Activated B cell treated with CpG ODN at 0.5 μM for 24 hours (primary cell): ENCODE measurements at places on chromosomes 6 and 20. TPM values are rescaled to one million over a fixed set of nuclear protein-coding genes. Genes with fewer than 3 reads are reported as not detected.

The RBM24 gene
- total RNA-seq: not detected in 2 replicates

The EPPIN gene
- total RNA-seq: not detected in 2 replicates

The FRS3 gene
- total RNA-seq: 6.5 and 6.7 TPM in 2 replicates

The KIAA0408 gene
- total RNA-seq: 0.34 and 0.80 TPM in 2 replicates

The MICB gene
- total RNA-seq: 17.2 and 17.6 TPM in 2 replicates

- DNase-seq: no peak
Measured at GRCh38 chr6:32369660-32370059, 2.0 kb downstream of the TSBP1 start.

- no peak for DNase-seq
Measured at GRCh38 chr6:35166116-35166515, 25.0 kb upstream of the TCP11 start.

DNA sequence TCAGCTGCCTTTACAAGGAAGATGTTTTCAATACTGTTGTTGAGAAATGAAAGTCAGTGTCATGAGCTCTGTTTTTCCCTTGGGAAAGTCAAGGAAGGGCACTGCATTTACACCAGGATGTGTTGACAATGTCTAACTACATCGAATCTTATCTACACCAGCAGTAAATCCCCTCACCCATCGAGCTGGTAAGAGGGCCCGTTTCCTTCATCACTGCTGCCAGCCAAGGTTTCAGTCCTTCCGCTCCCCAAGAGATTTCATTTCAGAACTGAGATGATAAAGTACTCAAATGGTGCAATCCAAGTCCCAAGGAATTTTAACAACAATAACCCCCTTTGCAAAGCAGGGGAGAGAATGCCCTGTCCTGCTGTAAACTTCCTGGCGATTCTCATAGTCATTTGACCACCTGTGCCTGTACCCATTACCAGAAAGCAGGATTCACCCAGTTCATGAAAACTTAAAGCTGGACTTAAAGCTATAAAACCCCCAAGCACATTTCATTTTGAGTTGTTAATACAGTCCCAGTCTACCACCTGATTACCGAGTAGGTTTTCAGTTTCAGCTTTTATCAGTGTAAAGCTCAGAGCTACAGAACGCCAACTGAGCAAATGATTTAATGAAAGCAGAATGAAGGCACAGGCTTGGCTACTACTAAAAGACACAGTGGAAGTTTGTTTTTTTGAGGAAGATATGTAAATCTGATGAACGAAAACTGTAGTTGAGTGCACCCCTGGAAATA lies 122.5 kb upstream of the TAB2 start:
- no peak for DNase-seq

DNA sequence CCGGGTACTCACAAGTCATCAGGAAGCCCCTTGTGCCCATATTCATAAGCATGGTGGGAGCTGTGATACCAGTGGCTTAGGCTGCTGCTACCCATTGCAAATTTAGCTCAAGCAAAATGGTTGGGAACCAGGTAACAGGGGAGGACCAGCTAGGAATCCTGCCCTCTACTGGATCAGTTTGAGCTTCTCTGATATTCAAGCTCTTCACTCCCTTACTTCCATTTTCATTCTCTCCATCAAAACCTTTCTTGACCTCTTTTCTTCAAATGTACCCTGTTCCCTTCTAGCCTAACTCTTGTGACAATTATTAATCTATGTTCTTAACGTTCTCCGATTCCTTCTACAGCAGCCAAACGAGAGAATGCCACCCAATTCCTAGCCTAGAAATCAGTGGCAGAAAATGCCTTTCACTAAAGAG lies 9.7 kb downstream of the NOL7 start:
- DNase-seq: no peak
